ENCODE measurements at places on chromosomes 1 and 21.
A peak's percentile ranks its signal among the peaks of the same experiment; 100 is the strongest.

DNA sequence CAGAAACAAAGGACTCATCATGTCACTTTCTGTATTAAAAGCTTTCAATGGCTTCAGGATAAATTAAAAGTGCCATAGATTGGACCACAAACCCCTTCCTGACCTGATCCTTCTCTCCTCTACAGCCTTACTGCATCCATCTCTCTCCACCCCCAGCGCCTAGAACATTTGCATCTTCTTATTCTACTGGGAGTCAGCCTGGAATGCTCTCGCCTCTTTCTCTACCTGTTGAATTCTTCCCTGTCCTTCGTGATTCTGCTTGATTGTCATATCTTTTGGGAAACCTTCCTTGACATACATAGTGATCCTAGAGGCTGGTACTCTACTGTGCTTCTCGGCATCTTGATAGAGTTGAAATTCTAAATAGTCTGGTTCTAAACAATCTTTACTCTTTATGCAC is 332.0 kb upstream of the PBX1 start:
- no peak for DNase-seq

- DNase-seq = peak; percentile 47
These were observed 401.3 kb downstream of the CAMTA1 start for GRCh38 chr1:7186382-7187111.

DNA sequence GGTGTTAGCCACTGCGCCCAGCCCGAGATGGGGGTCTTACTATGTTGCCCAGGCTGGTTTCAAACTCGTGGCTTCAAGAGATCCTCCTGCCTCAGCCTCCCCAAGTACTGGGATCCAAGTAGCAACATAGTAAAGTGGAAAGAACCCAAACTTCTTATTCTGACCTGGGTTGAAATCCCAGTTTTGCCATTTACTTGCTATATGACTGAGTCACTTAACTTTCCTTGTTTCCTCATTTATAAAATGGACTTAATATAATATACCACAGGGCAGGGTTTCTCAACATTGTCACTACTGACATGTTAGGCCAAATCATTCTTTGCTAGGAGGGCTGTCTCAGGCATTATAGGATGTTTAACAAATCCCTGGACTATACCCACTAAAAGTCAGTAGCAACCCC is 6.7 kb downstream of the PFDN2 start:
- DNase-seq = no peak

DNA sequence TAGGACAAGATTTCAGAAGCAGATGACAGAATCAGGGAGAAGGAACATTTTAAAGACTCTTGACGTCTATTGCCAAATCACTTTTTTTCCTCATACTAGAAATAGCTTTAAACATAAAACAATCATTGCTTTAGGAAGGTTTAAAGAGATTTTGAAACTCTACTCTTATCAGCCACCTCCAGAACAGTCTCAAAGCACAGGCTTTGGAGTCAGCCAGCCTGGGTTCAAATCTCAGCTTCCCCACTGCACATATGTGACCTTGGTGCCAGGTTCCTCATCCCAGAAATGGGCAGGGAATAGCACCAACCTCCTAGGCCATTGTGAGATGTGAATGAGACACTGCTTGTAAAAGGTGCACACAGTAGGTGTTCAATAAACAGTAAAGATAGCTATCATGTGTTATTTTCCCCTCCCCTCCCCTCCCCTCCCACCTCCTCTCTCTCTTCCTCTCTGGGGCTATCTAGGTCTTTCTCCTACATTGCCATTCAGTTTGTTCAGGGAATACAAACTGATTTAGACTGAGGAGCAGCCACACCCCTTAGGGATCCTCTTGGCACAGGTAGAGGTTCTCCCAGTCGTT is 20.6 kb downstream of the SPOCD1 start:
- DNase-seq = no peak

GRCh38 chr1:209827384-209828262 is at the start of gene UTP25:
TSS of gene UTP25 (plus strand) at chr1:209827972. CDS start at chr1:209828064, 92 bp downstream.
- DNase-seq = peak; percentile 97

DNA sequence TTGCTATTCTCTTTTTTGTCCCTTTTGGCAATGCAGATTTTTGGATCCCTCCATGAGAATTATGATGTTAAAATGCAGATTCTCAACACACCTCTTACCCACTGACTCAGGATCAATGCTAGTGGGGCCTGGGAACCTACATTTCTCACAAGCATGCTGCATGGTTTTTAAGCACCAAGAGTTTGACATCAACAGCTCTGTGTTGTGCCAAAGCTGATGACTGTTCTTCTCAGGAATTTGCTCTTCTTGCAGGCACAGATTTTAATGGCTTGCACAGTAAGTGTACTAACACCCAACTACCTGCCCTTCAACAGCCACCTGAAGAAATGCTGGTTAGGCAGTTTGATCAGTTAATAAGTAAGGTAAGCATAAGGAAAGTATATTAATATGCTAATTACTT is 468.7 kb downstream of the PTBP2 start:
- no peak for DNase-seq

GRCh38 chr1:83691953-83692500 is 306.9 kb downstream of the TTLL7 start:
- DNase-seq = no peak

- no peak for DNase-seq
These were observed 18.7 kb upstream of the NBL1 start for GRCh38 chr1:19625291-19625937.

- DNase-seq = no peak
These were observed 3.1 kb upstream of the ZBTB8A start for GRCh38 chr1:32536117-32536516.
